ENCODE measurements at places on chromosomes 16 and 17. TPM values are rescaled to one million over a fixed set of nuclear protein-coding genes. Genes with fewer than 3 reads are reported as not detected.

DNA sequence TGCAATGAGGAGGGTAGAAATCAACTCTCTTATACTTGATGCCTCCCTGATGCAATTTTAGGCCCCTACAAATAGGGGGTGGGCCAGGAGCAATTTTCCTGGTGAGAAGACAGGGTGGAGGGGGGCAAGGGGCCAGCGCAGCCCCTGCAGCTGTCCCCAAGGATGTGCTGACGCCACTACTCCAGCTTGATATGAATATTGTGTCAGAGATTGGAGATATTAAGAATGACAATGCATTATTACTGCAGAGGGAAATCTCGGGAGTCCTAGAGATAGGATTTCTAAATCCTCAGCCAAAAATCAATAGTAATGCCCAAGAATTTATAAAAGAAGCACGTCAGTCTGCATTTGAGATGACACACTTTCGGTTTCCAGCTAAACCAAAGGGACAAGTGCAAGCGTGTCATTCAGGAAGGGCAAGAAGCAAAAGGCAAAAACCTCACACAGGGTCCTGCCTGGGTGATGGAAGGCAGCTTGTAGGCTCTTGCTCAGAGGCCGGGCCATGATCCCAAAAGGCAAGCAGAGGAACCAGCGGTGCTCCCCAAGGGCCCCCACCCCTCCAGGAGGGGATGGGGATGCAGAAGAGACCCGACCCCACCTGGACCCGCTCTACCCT lies 178.8 kb downstream of the C16orf78 start:
- no peak for DNase-seq

DNA sequence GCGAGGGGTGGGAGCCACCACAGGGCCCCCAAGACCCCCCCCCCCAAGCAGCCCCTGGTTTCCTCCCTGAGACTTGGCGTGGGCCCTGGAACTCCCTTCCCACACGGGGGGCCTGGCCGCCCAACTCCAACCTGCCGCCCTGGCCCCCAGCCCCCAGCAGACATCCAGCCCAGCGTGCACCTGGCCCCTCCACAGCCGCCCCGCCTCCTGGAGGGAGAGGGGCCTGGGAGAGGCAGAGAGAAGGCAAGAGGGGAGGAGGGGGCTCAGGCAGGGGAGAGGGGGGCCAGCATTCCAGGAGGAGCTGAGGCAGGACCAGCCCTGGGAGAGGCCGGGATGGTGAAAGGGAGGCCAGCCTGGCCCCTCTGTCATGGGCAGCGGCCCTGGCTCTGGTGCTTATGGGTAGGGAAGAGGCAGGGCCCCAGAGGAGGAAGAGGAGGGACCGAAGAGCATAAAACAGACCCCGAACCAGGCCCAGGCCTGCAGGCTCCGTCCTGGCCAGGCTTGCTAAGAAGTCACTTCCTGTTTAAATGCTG lies 16.7 kb downstream of the IL34 start:
- no peak for DNase-seq

TEX14 gene
- 0.04 TPM for total RNA-seq

PARD6A gene
- total RNA-seq = 1.1 TPM

GPR139 gene
- total RNA-seq = not detected
